ENCODE measurements at places on chromosomes 4 and X. TPM values are rescaled to one million over a fixed set of nuclear protein-coding genes. Genes with fewer than 3 reads are reported as not detected.

LRPAP1 gene
- total RNA-seq, result 98.7 TPM

DNA sequence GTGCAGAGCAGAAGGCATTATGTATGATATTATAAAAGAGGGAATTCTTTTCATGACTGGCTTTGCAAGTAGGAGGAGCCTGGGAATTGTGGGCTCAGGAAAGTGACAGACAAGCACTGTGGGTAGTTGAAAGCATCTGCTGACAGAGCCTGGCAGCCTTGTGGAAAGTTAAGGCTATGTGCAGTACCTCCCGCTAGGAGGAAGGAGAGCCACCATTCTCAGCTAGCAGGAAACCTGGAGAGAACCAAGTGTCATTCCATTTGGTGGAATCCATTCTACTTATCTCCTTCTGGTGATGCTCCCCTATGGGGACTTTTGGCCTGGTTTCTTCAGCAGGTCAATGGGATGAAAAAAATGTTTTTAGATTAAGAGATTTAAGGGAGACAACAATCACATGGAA is 81.8 kb downstream of the ASB9 start:
- no peak overlapping the region for H3K4me3 ChIP-seq
- H3K4me1 ChIP-seq, result no peaks in the 10 kb centered on the region
- H3K27ac ChIP-seq, result no peak overlapping the region
- DNase-seq, result no peak
- H3K36me3 ChIP-seq, result no peaks in the 10 kb centered on the region

- no peaks in the 10 kb centered on the region for H3K4me1 ChIP-seq
- H3K36me3 ChIP-seq, result no peaks in the 10 kb centered on the region
- H3K4me3 ChIP-seq, result no peak overlapping the region
- no peak overlapping the region for H3K27ac ChIP-seq
- no peak for DNase-seq
- H3K27me3 ChIP-seq, result no peaks in the 10 kb centered on the region
Measured at GRCh38 chrX:103889216-103889615, 57.2 kb upstream of the RAB9B start.

PPBP gene
- not detected for total RNA-seq

- peak within 1 kb of the TSS; percentile 69 for H3K4me3 ChIP-seq
- peaks cover 27% of the 10 kb centered on the region for H3K4me1 ChIP-seq
- peak within 1 kb of the TSS; percentile 97 for H3K27ac ChIP-seq
- H3K36me3 ChIP-seq, result no peaks in the 10 kb centered on the region
Measured at GRCh38 chr4:120066517-120067340, at the start of gene MAD2L1. Gene MAD2L1 (minus strand): TSS chr4:120066848. CDS start chr4:120066734, 114 bp downstream.

GRCh38 chr4:12975511-12975910 is 508.6 kb downstream of the RAB28 start:
- no peaks in the 10 kb centered on the region for H3K36me3 ChIP-seq
- DNase-seq, result no peak
- no peaks in the 10 kb centered on the region for H3K27me3 ChIP-seq
- H3K4me3 ChIP-seq, result no peak overlapping the region
- no peak overlapping the region for H3K27ac ChIP-seq

MMRN1 gene
- total RNA-seq, result 96.3 TPM

ASB9 gene
- 2.0 TPM for total RNA-seq

DNA sequence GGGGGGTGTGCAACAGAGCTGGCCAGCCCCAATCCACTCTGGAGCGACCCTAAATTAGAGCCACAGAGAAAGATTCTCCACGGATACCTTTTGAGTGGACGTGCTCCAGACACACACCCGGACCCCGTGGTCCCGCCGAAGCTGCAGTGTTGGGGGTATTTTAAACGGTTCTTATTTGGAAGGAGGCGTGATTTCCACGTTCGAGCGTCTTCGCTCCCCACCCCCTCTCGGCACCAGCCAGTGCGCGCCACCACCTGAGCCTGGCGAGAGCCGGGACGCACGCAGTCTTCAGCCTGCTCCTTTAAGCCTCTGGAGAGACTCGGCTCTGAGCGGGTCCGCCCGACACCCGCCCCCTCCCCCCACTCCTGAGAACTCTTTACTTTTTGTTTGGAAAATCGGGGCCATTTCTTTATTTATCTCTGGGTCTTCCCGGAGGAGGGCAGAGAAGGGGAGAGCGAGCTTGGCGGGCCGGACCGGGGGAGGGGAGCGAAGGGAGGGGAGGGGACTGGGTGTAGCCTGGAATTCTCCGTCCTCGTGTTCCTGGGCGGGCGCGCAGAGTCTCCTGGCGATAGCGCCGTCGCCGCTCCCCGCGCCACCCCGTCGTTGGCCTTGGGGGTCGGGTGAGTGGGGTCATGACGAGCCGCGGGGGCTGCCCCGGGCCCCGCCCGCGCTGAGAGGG is 668 bp upstream of the PTCHD1 start:
- no peak for DNase-seq
- no peaks in the 10 kb centered on the region for H3K36me3 ChIP-seq
- peak overlapping the region; percentile 48 for H3K4me3 ChIP-seq
- H3K27ac ChIP-seq, result no peak overlapping the region
- H3K4me1 ChIP-seq, result peaks cover 7% of the 10 kb centered on the region

FRMPD3 gene
- 0.74 TPM for total RNA-seq

IL13RA2 gene
- 0.74 TPM for total RNA-seq

GTPBP6 gene
- total RNA-seq, result 30.9 TPM

DNA sequence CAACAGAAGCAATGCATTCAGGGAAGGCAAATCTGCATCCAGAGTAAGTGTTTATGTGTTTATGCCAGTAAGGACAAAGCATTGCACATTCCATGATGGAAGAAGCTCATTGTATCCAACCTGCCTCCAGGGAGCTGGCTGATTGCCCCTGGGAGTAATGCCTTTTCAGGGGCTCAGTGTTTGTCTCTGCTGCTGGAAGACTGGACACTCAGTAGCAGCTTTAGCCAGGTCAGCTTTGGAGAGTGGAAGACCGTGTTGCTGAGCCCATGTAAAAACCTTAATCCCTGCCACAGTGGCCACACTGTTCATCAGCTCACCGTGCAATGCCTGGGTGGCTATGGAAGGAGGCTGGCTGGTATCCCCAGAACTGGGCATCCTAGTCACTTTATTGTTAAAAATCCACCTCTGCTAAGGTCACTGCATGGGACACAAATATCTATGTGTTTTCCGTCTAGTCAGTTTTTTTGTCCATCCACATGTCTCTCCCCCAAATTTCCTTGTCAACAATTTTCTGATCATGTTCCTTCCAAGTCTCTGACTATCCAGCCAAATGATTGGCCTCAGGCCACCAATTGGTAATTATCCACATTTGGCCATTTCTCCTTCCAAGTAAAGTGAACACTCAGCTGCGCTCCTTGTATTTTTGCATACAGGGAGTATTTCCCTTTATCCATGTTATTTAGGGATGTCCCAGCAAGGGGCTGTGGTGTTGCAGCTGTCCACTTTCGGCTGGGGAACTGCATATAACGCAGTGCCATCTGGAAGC is 2044.5 kb upstream of the AGA start:
- no peaks in the 10 kb centered on the region for H3K4me1 ChIP-seq
- DNase-seq, result no peak
- no peaks in the 10 kb centered on the region for H3K27me3 ChIP-seq
- no peak overlapping the region for H3K4me3 ChIP-seq
- no peaks in the 10 kb centered on the region for H3K36me3 ChIP-seq
- H3K27ac ChIP-seq, result no peak overlapping the region

- DNase-seq, result no peak
- H3K27ac ChIP-seq, result no peak overlapping the region
- no peaks in the 10 kb centered on the region for H3K4me1 ChIP-seq
- no peaks in the 10 kb centered on the region for H3K36me3 ChIP-seq
- H3K27me3 ChIP-seq, result no peaks in the 10 kb centered on the region
Measured at GRCh38 chr4:54127660-54128059, 27.7 kb downstream of the GSX2 start.

- peak overlapping the region; percentile 21 for H3K27ac ChIP-seq
- no peak for DNase-seq
- no peaks in the 10 kb centered on the region for H3K27me3 ChIP-seq
Measured at GRCh38 chr4:158259955-158260575, 49.8 kb downstream of the TMEM144 start.

DNA sequence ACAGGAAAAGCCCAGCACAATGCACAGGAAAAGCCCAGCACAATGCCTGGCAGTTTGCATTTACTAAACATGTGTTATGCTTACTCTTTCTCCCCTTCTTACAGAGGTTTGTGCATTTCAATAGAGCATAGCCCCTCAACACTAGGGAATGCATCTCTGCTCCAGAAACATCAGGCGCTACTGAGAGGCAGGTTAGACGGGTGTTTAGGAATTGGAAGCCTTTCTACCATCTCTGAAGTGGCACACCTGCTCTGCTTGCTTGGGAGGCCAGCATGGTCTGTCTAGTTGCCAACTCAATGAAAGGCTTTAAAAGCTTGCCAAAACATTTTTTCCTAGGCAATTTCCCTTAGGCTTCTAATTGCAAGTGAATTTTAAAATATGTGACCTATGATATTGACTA is 55.7 kb downstream of the GRID2 start:
- no peaks in the 10 kb centered on the region for H3K4me1 ChIP-seq
- no peak overlapping the region for H3K4me3 ChIP-seq
- H3K27ac ChIP-seq, result no peak overlapping the region
- no peak for DNase-seq
- no peaks in the 10 kb centered on the region for H3K27me3 ChIP-seq

SORBS2 gene
- total RNA-seq, result 60.4 TPM

All from vagina (tissue), 2 donors.